ENCODE measurements at places on chromosomes 2 and 18. TPM values are rescaled to one million over a fixed set of nuclear protein-coding genes. Genes with fewer than 3 reads are reported as not detected.

DNA sequence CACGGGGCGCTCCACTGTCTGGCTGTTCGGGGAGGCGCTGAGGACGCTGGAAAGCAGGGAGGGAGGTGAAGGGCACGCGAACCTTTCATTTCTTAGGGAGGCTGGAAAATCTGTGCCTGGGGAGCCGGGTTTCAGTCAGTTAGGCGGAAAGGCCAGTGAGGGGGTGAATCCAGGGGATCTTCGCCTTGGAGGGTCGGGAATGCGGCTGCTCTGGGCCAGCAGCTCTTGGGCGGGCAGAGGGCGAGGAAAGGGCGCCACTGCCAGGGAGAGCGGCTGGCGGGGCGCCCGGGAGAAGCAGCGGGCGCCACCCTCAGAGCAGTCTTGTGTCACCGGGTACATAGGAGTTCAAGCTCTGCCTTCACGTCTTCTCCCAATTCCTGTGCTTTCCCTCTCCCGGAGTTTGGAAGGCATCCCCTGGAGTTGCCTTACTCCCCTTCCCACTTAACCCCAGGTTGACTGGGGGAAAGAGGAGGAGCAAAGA lies 1.4 kb downstream of the CCDC85A start:
- no peak for DNase-seq

DNA sequence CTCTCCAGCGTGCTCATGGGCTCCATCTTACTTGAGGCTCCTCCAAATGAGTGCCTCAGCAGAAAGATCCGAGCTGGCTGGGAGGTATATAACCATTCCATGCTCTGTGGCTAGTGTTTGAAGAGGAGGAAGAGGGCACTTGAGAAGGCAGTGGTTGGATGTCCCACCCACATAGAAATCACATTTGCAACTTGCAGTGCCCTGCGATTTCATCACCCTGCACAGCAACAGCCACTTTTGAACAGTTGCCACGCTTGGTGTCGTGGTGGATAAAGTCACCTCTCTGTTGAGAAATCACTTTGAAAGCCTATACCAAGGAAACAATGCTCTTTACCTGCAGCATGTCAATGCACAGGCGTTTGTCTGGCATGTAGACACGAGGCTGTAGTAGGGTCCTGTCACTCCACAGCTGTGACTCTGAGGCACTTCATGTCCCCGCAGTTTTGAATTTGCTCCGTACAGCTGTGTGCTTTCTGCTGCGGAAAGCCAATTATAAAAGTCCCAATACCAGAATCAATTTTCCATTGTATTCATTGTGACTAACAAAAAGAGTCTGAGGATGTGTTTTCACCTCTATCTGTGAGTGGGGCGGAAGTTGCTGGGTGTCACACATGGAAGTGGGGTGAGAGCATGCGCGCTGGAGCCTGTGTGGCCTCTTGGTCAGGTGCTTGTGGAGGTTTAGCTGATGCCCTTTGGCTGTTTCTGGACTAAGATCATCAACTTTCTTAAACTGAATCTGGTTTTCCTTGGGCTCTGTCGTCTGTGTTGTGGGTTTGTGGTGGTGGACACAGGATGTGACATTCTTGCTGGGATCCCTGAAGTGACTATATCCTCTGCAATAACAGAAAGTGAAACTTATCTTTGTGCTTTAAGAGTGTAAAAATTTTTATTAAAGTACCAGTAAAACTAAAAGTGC lies 2.8 kb downstream of the CNDP2 start:
- DNase-seq = peak; percentile 84

DNA sequence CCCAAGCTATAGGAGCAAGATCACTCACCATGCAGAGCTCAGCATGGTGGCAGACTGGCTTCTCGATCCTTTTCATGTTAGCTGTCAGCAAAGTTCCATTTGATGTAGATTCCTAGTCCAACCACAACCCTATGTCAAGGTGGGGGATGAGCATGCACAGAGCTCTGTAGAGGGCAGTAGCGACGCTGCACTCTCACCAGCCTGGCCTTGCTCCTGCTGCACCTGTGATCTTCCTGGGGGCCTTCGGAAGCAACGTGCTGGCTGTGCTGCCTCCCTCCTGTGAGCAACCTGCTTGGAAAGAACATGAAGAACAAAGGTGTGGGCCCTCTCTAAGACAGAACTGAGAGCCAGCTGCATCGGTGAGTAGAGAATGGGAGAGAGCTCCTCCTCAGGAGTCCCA lies 479.4 kb upstream of the MYT1L start:
- no peak for DNase-seq

GRCh38 chr2:57888463-57888862 lies 158.1 kb upstream of the VRK2 start:
- no peak for DNase-seq

DNA sequence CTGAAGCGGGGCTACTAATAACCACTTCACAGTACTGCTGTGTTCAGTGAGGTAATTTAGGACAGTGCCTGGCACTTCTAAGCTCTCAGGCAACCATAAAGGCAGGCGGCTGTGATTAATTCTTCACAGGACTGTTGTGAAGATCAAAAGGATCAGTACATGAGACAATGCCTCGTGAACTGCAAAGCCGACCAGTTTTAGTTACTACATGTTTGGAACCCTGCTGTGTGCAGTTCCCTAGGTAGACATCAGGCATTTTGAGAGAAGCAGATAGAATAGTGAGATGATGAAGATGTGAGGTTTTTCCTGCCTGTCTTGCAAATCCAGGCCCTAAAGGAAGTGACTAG lies 19.1 kb downstream of the EFHD1 start:
- no peak for DNase-seq

The PCARE gene
- total RNA-seq = not detected

DNA sequence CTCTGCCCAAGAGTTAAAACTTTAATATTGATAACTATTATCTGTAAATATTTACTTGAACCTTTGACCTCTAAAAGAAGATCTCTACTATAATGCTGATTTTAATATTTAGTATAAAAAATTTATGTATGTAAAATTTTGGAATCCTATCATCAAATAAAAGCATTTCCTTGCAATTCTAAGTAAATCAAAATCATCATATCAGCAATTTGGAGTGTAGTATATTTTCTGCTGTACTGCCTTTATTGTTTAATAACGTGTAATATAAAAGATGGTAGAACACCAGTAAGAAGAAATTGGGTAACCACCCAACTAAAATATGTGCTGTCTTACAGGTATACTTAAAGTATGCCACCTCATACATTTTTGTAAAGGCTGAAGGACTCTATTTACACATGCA lies 94.6 kb downstream of the TLK1 start:
- no peak for DNase-seq

- no peak for DNase-seq
These were observed 309.5 kb upstream of the LYPD1 start for GRCh38 chr2:132979339-132980093.

The NGEF gene
- total RNA-seq = not detected

The SAG gene
- 0.31 TPM for total RNA-seq

GRCh38 chr2:19043893-19044292 lies 314.5 kb downstream of the OSR1 start:
- DNase-seq = no peak

- no peak for DNase-seq
These were observed 494.7 kb downstream of the BCL11A start for GRCh38 chr2:60058781-60059180.

DNA sequence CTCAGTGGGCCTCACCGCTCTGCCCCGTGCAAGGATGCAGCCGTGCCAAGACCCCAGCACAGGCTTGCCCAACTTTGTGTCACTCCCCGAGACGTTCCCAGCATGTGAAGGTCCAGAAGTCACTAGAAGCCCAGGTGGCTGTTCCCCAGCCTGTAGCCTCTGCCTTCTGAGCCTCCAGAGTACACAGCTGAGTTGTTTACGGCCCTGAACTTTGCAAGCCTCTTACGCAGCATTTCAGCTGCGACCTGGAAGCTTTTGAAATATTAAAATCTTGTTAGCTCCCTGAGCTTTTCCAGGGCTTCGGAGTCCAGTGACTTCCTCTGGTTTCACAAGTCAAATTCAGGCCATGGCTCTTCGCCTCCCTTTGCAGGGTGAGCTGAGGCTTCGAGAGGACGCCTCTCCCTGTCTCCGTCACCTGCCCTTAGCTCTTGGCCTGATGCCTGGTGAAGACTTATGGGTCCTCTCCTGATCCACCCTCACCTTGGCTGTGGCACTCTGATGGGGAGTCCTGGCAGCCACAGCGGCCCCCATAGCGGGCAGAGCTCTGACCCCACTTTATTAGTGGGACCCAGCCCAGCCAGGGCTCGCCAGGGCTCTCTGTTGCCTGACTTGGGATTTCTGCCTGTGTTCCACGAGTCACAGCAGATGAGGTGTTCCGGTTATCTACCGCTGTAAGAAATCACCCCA lies 76.5 kb upstream of the HPCAL1 start:
- DNase-seq = no peak

The IL1A gene
- total RNA-seq = 0.16 TPM

DNA sequence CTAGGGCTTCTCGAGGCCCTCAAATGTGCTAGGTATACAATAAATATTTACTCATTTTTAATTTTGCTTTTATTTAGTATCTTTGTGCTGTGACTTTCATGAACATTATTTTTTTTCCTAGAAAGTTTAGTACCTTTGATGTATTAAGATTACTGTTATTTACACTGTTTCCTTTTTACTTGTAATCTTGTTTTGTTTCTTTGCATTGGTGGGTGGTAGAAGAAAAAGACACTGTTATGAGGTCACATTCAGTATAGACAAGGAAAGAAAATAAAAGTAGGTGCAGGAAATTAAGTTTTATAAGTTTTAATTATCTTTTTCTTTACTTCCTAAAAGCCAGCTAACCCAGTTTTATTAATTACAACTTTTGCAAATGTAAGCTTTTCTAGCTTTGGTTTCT lies 23.0 kb downstream of the MALT1 start:
- DNase-seq = no peak

GRCh38 chr2:68739595-68740399 lies 5.2 kb downstream of the ARHGAP25 start:
- no peak for DNase-seq

GRCh38 chr2:24836706-24837105 lies 43.5 kb downstream of the CENPO start:
- DNase-seq = no peak

DNA sequence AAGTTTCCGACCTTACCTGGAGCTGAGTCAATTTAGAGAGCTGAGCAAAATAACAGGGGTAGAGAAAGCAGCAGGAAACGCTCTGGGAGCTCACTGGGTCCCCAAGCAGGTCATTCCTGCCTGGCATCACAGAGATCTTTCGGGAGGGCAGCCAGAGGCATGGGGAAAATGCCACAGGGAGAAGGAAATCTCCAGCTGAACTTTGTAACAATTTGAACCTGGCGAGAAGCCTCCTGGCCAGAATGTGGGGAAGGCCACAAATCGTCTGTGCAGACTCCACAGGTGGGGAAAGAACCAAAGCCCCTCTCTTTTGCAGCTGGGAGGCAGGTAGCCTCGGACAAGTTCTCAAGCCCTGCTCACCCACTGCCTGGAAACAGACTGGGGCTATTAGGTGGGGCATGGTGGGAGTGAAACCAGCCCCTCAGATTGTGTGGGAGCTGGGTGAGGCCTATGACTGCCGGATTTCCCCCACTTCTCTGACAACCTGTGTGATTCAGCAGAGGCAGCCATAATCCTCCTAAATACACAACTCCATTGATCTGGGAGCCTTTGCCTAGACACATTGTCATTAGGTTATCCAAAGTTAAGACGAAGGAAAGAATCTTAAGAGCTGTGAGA lies 53.9 kb downstream of the INO80D start:
- DNase-seq = peak; percentile 7

GRCh38 chr2:234963773-234964615 lies 12.2 kb downstream of the SH3BP4 start:
- DNase-seq = no peak

GRCh38 chr18:32610176-32610575 lies 139.5 kb upstream of the GAREM1 start:
- no peak for DNase-seq

The CHRNA1 gene
- not detected for total RNA-seq

- no peak for DNase-seq
These were observed 69.6 kb downstream of the PHLPP1 start for GRCh38 chr18:62784966-62785413.

The DES gene
- 0.39 TPM for total RNA-seq

The SLC8A1 gene
- total RNA-seq = 0.31 TPM

GRCh38 chr2:85961053-85961452 lies 72.3 kb upstream of the ST3GAL5 start:
- DNase-seq = no peak

DNA sequence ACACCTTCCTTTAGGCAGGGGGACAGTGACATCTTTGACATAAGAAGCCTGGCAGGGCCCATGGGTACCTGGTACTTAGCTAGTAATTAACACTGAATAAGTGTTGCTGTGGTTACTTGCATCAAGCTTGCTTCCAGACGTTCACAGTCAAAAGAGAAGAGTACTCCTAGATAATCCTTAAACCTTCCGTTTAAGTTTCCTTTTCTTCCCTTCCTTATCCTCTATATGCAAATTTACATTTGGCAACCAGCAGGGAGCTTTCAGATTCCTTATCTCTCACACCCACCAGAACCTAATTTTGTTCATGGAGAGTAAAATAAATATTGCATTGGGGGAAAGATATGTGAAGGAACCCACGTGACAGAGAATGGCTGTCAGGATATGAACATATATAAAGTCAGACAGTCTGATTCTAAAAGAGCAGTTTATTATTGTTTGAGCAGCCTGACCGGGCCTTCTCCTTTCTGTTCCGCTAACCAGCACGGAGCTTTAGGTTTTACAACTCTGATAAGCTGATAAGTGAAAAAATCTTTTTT lies 7.8 kb upstream of the RAB31 start:
- no peak for DNase-seq

- DNase-seq = no peak
These were observed 55.6 kb upstream of the IMP4 start for GRCh38 chr2:130286983-130287655.

GRCh38 chr18:40852406-40852805 lies 1102.6 kb upstream of the PIK3C3 start:
- no peak for DNase-seq

DNA sequence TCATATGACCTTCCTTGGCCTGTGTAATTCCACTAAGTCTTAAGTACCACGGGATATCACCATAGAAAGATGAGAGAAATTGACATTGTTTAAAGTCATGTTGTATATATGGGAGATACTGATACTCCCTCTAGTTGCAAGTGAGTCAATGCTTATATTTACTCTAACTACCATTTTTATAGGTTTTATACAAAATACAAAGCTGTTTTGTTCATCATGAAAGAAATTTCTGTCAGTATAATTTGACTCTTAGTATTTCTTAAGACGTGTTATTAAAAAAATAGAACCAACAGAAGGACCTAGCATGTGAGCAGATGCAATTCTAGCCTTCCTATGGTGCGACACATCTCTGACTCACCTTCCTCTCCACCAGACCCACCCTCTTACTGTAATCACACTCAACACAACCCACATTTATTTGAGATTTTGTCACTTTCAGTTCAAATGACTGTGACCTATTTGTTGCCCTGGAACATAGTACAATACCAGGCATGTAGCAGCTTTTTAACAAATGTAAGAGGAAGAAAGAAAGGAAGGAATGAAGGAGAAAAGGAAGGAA lies 453.1 kb downstream of the CMPK2 start:
- DNase-seq = no peak

The LRP2 gene
- total RNA-seq = 1.4 TPM

DNA sequence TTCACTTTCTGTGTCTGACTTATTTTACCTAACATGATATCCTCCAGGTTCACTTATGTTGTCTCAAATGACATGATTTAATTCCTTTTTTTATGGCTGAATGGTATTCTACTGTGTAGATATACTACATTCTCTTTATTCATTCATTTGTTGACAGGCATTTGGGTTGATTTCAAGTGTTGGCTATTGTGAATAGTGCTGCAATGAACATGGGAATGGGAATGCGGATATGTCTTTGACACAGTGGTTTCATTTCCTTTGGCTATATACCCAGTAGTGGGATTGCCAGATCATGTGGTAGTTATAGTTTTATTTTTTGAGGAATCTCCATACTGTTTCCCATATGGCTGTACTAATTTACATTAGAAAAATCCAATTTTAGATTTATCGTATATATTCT lies 195.4 kb upstream of the KLHL14 start:
- DNase-seq = no peak

The STAT4 gene
- total RNA-seq = 81.0 TPM

Data from activated naive CD8-positive, alpha-beta T cell treated with anti-CD3 and anti-CD28 coated beads for 36 hours (primary cell).